ENCODE measurements at places on chromosomes 7 and 10. TPM values are rescaled to one million over a fixed set of nuclear protein-coding genes. Genes with fewer than 3 reads are reported as not detected.

DNA sequence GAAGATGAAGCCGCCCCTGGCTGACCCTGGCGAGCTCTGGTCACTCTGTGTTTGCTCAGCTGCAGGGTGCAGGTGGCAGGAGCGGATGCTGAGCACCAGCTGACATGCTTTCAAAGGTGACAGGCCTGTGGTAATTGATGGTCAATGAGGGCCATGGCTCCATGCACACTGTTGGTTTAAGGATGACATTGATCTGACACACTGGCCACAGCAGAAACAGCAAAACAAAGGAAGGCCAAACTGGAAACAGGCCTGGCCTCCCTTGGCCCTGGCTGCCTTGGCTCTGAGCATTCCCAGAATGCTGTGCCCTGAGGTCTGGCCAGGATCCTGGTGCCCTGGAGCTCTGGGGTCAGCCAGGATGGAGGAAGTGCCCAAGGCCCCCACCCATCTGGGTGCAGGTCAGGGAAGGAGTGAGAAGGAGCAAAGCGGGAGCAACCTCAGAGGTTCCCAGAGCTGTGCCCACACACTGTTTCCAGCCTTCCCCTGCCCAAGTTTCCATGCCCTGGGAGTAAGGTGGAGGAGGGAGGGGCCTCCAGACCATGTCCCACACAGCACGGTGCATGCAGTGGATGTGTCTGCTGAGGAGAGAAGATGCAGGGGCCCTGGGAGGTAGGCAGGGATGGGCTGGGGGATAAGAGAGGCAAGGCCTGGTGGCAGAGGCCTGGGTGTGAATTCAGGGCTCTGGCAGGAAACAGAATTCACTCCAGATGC is 302.2 kb downstream of the RPS24 start:
- H3K36me3 ChIP-seq: no peaks in the 10 kb centered on the region
- H3K27me3 ChIP-seq: peaks cover 8% of the 10 kb centered on the region
- no peak overlapping the region for H3K4me3 ChIP-seq
- no peak for DNase-seq
- H3K27ac ChIP-seq: no peak overlapping the region
- H3K4me1 ChIP-seq: no peaks in the 10 kb centered on the region

DNA sequence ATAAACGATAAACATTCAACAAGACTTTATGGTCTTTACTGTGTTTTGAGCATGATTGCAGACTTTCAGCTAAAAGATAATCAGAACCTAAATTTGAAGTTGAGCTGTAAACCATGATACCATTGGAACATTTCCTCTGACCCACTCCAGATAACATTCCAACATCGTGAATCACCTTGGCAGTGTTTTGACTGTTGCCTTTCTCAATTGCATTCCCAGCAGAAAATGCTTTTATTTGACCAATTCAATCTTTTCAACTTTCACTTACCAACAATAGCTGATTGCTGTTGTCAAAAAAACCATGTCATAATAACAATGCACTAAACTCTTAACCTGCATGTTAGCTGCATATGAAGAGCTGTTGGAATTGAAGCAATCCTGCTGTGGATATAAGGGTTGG is 165.5 kb downstream of the MDFIC start:
- H3K4me1 ChIP-seq: no peaks in the 10 kb centered on the region
- DNase-seq: no peak
- no peak overlapping the region for H3K27ac ChIP-seq
- peaks cover 6% of the 10 kb centered on the region for H3K27me3 ChIP-seq
- H3K4me3 ChIP-seq: no peak overlapping the region

DNA sequence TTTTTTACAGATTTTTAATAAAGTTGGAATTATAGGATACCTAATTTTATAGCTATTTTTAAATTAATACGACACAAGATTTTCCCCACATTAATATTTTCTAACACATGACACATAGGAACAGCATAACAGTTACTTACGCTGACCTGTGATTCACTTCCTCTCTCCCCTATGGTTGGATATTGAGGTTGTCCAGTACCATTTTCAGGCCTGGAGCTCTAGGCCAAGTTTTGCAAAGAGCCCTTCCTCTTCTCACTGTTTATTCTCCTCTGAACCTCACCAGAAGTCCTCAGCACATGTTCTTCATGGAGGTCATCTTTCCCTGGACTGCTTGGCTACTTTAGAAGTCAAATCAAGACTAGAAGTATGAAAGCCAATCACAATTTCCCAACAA is 28.2 kb downstream of the LYZL1 start:
- H3K4me1 ChIP-seq: peaks cover 11% of the 10 kb centered on the region
- H3K4me3 ChIP-seq: no peak overlapping the region
- no peaks in the 10 kb centered on the region for H3K36me3 ChIP-seq
- no peak for DNase-seq

DNA sequence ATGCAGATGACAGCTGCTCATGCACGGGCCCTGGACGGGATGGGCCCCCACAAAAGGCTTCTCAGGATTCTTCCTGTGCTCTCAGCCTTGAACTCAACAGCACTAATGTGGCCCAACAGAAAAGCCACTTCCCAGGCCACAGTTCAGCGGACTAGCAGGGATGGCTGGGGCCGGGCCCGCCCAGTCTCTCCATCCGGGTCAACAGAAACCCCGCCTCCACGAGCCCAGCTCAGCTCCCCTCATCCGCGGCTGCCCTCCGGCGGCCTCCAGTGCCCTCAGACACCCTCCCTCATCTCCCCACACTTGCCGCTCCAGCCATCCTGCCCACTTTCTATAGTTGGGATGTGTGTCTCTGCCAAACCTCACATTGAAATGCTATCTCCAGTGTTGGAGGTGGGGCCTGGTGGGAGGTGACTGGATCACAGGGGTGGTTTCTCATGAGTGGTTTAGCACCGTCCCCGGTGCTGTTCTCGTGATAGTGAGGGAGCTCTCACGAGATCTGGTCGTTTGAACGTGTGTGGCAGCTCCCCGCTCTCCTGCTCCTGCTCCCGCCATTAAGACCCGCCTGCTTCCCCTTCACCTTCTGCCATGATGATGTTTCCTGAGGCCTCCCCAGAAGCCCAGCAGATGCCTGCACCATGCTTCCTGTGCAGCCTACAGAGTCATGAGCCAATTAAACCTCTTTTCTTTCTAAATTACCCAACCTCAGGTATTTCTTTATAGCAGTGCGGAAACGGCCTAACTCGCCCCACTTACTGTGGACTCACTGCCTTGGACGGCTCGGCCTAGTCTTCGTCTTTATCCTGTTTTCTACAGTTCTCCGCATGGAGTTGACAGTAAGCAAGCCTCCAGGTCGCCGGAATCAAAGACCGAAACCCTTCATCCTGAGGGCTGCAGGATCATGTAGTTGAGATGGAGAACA is 169.9 kb upstream of the RNF32 start:
- H3K4me3 ChIP-seq: no peak overlapping the region
- peaks cover 30% of the 10 kb centered on the region for H3K27me3 ChIP-seq
- no peaks in the 10 kb centered on the region for H3K4me1 ChIP-seq
- no peak for DNase-seq
- H3K27ac ChIP-seq: no peak overlapping the region

DNA sequence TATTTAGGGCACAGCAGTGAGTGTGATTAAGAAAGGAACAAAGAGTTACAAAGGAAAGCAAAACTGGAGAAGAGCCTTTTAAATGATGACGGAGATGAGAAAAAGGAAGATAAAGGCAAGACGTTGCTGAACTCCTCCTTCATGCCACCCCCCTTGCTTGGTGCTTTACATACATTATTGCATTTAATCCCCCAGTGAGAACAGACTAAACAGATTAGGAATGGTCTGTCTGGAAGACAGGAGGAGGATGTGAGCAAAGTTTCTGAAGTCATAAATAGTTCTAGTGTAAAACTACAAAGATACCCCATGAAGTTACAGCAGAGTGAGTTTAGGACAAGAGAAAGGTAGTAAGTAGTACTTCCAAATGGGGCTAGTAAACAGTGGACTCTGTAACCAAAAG is 113.5 kb downstream of the PLCE1 start:
- H3K27ac ChIP-seq: no peak overlapping the region
- no peaks in the 10 kb centered on the region for H3K36me3 ChIP-seq
- H3K27me3 ChIP-seq: peaks cover 3% of the 10 kb centered on the region
- no peak overlapping the region for H3K4me3 ChIP-seq
- H3K4me1 ChIP-seq: no peaks in the 10 kb centered on the region

- H3K4me1 ChIP-seq: no peaks in the 10 kb centered on the region
- H3K27me3 ChIP-seq: no peaks in the 10 kb centered on the region
Observed at GRCh38 chr7:280461-280860, 9.5 kb upstream of the FOXL3 start.

GRCh38 chr10:49311555-49312236 is 12.7 kb downstream of the C10orf71 start:
- H3K4me1 ChIP-seq: peaks cover 35% of the 10 kb centered on the region
- H3K27me3 ChIP-seq: peaks cover 15% of the 10 kb centered on the region
- H3K36me3 ChIP-seq: peaks cover 10% of the 10 kb centered on the region
- H3K4me3 ChIP-seq: no peak overlapping the region
- peak overlapping the region; percentile 32 for H3K27ac ChIP-seq

- no peak overlapping the region for H3K27ac ChIP-seq
- H3K27me3 ChIP-seq: no peaks in the 10 kb centered on the region
- no peaks in the 10 kb centered on the region for H3K4me1 ChIP-seq
- no peak overlapping the region for H3K4me3 ChIP-seq
Observed at GRCh38 chr10:125868372-125868975, 12.6 kb downstream of the DHX32 start.

DNA sequence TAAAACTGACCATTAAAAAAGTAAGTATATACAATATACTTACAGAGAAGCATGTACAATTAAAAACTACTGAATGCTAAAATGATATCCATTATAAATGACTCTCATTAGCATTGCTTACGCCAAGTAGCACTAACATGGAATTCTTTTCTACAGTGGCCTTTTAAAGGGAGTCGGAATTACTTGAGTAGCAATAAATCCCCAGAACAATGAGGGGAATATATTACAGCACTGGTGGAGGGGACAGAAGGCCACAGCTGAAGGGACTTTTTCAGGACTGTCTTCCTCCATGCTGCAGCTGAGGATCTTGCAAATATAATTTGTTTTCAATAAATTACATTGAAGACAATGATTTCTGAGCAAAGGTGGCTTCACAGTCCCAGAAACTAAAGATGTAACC is 97.0 kb downstream of the ALOX5 start:
- no peak overlapping the region for H3K4me3 ChIP-seq
- DNase-seq: no peak
- peak overlapping the region; percentile 85 for H3K27ac ChIP-seq

DNA sequence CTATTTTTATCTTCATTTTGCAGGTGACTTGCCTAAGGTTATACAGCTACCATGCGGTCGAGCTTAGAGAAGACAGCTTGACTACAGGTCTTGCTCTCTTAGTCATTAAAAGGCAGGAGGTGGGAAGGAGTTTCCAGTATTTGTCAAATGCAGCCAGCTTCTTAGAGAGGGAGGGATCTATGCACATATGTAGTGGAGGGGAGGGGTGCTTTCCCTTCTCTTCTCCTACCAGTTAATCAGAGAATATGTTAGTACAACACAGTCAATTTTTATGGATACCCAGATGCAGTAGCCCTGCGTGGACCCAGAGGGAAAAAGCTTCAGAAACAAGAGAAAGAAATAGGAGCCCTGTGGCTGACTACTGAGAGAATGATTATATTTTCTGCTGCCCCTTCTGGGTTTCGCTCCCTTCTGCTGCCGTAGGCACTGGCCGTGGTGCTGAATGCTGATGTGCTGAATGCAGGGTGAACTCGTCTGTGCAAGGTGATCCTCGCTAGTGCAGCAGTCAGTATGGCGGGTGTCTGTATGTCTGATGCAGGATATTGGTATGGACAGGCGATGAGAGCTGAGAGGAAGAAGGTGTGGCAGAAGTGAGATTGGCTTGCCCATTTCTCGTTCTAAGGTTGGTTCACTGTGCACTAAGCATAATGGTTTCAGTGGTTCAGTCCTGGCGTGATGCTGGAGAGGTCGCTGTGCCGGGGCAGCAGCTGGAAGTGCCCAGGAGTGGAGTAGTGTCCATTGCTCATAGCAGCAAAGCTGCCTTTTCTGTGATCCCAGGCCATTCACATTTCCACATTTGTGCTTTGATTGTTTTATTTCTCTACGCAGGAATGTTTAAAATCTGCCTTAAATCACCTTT is 189.2 kb upstream of the PODXL start:
- H3K4me1 ChIP-seq: no peaks in the 10 kb centered on the region
- no peak overlapping the region for H3K4me3 ChIP-seq
- no peak overlapping the region for H3K27ac ChIP-seq
- peaks cover 5% of the 10 kb centered on the region for H3K27me3 ChIP-seq
- H3K36me3 ChIP-seq: no peaks in the 10 kb centered on the region

Gene HGF
- not detected for total RNA-seq

Gene OR2AE1
- 0.57 TPM for total RNA-seq

Gene SPDYE2B
- total RNA-seq: not detected

Gene CALCR
- not detected for total RNA-seq

Gene PIK3AP1
- total RNA-seq: 7.4 TPM

Gene MMD2
- total RNA-seq: not detected

Gene GLCCI1
- 38.1 TPM for total RNA-seq

Gene CALY
- total RNA-seq: 3.1 TPM

All from activated naive CD8-positive, alpha-beta T cell treated with anti-CD3 and anti-CD28 coated beads, Interleukin-2, amount 10 ng/mL, durations not matched to agents 7 days and 5 days (primary cell).